ENCODE measurements at places on chromosomes 6 and 20. TPM values are rescaled to one million over a fixed set of nuclear protein-coding genes. Genes with fewer than 3 reads are reported as not detected.

GRCh38 chr6:138563650-138564049 is 64.4 kb upstream of the NHSL1 start:
- no peak for DNase-seq

DNA sequence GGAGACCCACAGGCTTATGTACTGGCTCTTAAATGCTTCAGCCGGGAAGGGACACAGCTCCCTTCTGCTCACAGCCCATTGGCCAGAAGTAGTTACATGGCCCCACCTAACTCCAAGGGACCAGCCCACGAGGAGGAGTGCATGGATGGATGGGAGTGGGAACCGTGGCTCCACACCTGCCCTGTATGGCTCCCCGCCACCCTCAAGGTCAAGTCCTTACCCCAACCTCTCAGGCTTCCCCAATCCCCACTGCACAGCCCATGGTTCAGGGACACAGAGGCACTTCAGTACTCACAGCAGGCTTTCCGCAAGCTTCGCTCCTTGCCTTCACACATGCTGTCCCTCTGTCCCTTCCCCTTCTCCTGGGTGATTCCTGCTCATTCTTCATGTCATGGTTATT is 137.9 kb upstream of the KCNG1 start:
- DNase-seq: peak; percentile 43

- no peak for DNase-seq
Observed at GRCh38 chr6:111353912-111354462, 129.0 kb downstream of the REV3L start.

DNA sequence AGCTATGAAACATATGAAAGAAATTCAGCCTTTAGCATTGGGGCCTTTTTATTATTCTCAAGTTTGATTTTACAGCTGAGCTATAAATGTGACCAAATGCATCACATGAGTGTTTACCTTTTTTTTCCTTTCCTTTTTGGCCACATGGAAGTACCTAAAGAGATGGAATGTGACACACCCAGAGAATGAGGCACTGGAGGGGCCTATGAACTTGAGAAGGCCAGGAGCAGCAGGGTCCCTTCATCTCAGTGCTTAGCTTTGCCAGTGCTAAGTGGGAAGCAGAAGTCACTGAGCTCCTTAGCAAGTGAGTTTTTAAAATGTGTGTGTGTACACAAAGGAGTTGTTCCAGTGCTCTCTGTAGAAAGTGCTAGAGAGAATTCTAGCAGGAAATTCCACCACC is 44.7 kb downstream of the RREB1 start:
- DNase-seq: no peak

DNA sequence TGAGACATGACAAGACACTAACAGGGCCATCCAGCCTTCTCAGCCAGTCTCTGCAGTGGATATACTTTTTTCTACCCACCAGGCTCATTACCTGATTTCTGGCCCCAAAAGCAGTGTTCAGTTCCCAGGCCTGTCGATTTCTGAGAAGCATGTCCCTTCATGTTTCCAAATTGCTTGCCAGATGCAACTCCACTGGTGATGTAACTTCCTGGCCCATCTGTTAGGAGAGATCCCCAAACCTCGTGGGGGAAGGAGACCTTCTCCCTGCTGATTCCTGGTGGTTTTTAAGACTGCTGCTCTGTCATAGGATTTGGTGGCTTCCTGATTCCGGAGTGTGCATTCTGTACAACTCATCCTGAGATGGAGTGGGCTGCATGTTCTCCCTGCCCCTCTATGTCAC is 31.6 kb upstream of the MRPS10 start:
- no peak for DNase-seq

DNA sequence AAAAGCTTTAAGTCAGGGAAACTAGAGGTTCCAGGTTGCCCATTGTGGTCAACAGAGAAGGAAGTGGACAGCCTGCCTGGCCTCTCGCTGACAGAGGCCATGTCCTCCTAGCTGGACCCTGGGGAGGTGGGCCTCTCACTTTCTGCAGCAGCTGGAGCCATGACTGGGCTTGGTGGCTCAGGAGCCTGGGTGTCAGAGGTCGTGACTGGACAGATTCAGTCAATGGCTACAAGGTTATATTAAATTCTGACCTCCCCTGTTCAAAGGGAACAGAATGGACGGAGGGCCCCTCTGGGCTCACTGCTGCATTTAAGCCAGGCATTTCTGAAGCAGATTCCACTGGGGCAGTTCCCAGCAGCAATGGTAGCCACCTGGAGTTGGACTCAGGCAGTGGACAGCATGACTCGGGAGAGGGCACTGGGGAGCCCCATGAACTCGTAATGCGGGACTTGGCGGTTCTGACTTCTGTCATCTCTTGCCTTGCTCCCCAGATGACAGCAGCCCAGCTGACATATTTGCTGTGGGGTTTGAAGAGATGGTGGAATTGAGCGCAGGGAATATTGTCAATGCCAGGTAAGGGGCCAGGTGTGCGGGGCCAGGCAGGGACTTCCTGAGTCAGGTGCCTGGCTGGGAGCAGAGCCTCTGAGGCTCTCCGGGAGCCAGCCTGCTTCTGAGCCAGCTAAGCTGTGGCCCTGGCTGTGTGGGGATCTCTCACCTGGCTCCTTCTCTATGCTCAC is 86.7 kb downstream of the SYNJ2 start:
- no peak for DNase-seq

- no peak for DNase-seq
Observed at GRCh38 chr6:137819740-137820139, 47.3 kb upstream of the TNFAIP3 start.

GRCh38 chr6:105748737-105749161 is 337.4 kb upstream of the PRDM1 start:
- no peak for DNase-seq

DNA sequence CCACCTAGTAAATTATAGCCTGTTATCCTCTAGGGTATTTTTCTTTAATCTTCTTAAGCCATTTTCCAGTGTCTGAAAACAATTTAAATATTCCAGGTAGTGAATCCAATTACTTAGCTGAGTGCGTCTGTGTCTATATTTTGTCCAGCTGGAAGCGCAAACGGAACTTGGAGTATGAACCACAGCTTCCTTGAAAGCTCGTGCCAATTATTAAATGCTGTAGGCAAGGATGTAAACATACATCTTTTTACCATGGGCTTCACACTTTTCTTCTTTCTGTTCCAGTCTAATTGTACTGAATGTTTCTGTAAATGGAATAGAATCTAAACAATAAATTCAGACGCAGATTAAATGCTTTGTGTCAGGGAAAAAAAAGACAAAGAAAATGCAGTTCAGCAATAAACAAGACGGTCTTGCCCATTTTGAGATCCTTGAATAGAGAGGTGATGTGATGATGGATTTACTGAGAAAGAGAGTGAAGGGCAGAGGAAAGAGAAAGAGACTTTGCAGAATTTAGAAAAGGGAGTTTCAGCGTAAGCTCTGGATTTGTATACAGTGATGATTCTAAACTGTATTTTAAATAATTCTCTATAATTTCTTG is 1.9 kb downstream of the PLCB1 start:
- no peak for DNase-seq

GRCh38 chr6:105619971-105620741 is 217.3 kb upstream of the PREP start:
- no peak for DNase-seq

- no peak for DNase-seq
Observed at GRCh38 chr6:21597801-21598673, 4.5 kb downstream of the SOX4 start.

DNA sequence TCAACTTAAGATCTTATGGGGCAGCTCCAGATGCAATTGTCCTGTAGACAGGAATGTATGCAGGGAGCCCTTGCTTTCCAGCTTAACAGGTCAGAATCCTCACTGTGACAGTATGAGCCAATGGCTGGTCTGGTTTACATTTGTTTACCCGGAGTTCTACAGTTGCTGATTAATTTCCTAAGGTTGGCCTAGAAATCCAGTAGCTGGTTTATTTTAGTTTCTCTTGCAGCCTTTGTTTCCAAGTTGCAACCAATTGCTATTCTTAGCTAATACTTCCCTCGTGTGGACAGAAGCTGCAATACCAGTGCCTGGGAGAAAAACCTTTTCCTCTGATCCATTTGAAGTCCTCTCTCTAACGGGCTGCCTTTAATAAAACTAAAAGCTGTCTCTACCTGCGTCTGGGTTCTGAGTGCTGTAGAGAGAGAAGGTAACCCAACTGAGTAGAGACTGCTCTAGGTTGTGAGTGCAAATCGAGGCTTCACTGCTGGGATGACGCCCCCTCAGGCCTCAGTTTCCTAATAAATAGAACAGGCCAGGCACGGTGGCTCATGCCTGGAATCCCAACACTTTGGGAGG is 45.9 kb downstream of the ZNF217 start:
- DNase-seq: no peak

- no peak for DNase-seq
Observed at GRCh38 chr6:40408786-40409542, 178.2 kb downstream of the LRFN2 start.

DNA sequence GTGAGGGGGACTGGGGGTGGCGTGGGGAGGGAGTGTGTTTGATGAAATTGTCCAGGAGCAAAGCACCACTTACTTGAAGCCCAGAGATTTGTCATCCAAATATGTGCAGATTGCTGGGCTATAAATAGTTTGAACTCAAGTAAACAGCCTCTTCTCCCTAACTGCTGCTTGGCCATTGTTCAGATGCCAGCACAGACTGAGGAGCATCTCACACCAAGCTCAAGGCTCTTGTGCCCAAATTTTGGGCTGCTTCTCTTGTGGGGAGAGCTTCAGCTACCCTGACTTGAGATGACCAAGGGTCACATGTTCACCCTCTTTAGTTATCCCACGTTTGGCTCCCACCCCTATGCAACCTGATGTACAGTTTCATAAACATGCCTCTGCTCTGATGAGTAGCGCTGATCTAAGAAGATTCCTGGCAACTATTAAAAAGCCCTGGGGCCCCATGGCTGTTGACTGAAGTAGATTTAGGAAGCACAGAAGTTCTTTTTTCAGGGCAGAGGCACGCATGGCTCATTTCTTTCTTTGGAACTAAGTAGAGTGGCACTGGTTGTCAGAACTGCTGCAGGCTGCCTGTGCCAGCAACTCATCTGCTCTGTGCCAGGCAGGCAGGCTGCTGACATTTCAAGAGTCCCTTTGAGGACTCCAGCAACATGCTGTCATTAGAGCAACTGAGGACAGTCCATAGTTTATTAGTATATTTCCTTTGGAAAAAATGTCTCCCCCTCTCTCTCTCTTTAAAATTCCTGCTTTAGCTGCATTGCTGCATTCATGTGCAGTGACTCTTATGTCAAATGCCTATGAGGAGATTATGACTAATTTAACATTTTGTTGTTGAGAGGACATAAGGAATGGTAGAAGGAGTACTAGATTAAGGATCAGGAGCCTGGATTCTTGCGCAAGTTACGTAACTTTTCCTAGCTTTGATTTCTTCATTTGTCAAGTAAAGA is 9.6 kb upstream of the PKIG start:
- no peak for DNase-seq

- no peak for DNase-seq
Observed at GRCh38 chr6:4327841-4328240, 192.5 kb upstream of the ECI2 start.

DNA sequence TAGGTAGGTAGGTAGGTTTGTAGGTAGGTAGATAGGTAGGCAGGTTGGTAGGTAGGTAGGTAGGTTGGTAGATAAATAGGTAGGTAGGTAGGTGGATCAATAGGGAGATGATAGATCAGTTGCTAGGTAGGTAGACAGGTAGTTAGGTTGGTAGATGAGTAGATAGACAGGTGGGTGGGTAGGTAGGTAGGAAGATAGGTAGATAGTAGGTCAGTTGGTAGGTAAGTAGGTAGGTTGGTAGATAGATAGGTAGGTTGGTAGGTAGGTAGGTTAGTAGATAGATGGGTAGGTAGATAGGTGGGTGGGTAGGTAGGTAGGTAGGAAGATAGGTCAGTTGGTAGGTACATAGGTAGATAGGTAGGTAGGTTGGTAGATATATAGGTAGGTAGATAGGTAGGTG is 72.0 kb upstream of the PDE10A start:
- no peak for DNase-seq

DNA sequence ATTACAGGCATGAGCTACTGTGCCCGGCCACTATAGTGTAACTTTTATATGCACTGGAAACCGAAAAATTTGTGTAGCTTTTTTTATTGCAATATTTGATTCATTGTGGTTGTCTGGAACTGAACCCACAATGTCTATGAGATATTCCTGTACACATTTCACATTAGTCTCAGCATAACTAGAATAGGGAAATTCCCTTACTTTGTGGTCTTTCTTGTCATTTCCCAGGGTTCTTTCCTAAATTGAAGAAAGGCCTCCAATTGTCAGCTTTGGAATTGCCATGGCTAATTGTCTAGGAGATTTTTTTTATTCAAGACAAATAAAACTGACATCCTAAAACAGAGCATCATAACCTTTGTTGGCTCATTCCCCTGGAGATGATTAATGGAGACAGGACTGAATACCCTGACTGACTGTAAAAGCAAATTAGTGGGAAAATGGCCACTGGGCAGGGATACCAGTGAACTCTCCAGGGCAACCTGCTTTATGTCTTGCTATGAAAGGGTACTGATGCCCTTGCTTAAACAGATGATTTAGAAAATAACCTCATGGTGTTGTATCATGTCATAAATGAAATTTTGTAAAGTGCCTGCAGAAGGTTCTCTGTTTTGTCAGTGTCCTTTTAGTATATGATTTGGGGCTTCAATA is 576.9 kb downstream of the RFPL4B start:
- no peak for DNase-seq

GRCh38 chr6:149895833-149896271 is 2.1 kb downstream of the RAET1E start:
- no peak for DNase-seq

DNA sequence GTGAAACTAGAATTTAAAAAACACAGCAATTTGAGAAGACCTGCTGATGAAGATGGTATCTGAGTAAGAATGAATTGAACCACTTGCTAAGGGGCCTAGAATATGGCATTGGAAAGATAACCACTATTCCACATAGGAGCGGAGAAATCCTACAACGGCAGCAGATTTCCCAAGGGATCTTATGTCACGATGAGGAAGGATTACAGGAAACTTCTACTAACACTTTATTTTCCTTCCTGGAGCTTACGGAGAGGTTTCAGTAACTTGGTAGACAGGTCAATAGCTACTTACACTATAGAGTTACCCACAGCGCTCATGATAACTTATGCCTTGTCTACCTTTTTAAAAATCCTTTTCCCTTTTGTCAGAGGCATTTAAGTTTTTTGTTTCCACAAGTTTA is 11.8 kb upstream of the TCF21 start:
- no peak for DNase-seq

GRCh38 chr6:70079241-70079640 is 212.9 kb downstream of the COL19A1 start:
- no peak for DNase-seq

- DNase-seq: no peak
Observed at GRCh38 chr6:109660526-109661320, 30.3 kb downstream of the AK9 start.

DNA sequence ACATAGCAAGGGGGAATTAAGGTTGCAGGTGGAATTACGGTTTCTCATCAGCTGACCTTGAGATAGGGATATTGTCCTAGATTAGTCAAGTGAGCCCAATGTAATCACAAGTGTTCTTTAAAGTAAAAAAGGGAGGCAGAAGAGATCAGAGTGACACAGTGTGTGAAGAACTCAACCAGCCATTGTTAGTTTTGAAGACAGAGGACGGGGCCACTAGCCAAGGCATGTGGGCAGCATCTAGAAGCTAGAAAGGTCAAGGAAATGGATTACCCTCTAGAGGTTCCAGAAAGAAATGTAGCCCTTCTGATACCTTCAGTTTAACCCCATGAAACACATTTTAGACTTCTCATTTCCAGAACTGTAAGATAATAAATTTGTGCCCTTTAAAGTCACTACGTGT is 18.5 kb upstream of the TSPYL1 start:
- no peak for DNase-seq

STMND1 gene
- total RNA-seq: 0.43 TPM

DEK gene
- 84.2 TPM for total RNA-seq

TBC1D7 gene
- 26.2 TPM for total RNA-seq

ADISSP gene
- total RNA-seq: 49.4 TPM

VGLL2 gene
- total RNA-seq: 3.0 TPM

HLA-DQB1 gene
- total RNA-seq: 12.8 TPM

ADAM33 gene
- total RNA-seq: 8.2 TPM

SOBP gene
- 1.8 TPM for total RNA-seq

Measured in type B pancreatic cell (in vitro differentiated cells).